ENCODE measurements at places on chromosomes 16 and 17.

GRCh38 chr17:44197980-44198720 lies 1.5 kb downstream of the ATXN7L3 start:
- DNase-seq, result peak; percentile 51

GRCh38 chr16:79810449-79811189 lies 210.1 kb upstream of the MAF start:
- no peak for DNase-seq

GRCh38 chr16:13139661-13140241 lies 238.4 kb downstream of the SHISA9 start:
- no peak for DNase-seq

DNA sequence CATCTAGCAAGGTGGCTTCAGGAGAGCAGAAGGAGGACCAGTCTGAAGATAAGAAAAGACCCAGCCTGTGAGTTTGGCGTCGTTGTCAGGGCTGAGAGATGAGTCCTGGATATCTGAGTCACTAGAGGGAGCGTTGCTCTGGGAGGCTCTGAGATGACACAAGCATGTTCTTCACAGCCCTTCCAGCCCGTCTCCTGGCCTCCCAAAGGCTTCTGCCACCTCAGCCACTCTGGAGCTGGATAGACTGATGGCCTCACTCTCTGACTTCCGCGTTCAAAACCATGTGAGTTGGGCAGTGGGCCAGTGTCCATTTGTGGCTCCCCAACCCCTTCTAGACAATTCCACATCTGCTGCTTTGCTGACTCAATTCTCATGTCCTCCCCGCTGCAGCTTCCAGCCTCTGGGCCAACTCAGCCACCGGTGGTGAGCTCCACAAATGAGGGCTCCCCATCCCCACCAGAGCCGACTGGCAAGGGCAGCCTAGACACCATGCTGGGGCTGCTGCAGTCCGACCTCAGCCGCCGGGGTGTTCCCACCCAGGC lies 2.3 kb downstream of the TGFB1I1 start:
- DNase-seq, result no peak

DNA sequence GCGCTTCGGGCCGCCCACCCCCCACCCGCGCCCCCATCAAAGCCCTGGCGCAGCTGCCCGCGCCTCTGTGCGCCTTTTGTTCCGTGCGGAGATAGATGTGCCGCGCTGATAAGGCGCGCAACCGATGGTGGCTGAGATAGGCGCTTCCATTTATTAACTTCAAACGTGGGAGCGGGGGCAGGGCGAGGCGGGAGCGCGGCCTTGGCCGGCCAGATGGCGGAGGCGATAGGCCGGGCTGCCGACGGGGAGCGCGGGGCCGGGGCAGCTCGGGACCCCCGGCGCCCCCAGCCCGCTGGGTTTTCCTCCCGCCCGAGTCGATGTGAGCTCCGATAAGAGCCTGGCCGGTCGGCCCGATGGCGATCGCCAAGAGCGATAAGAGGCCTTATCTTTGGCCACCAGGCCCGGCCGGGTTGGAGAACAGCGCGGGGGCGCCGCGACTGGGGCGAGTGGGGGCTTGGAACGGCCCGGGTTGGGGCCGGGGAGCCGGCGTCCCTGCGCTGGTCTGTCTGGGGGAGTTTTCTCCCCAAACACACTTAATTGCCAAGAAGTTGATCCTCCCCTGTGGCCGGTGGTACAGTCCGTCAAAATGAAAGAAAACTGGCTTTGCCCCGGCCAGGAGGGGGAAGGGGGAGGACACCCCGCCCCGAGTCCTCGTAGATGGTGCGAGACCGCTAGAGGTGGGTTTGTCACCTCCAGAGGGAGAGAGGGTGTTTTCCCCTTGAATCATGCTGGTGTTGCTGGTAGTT lies 2.7 kb downstream of the ZFPM1 start:
- DNase-seq, result peak; percentile 87

DNA sequence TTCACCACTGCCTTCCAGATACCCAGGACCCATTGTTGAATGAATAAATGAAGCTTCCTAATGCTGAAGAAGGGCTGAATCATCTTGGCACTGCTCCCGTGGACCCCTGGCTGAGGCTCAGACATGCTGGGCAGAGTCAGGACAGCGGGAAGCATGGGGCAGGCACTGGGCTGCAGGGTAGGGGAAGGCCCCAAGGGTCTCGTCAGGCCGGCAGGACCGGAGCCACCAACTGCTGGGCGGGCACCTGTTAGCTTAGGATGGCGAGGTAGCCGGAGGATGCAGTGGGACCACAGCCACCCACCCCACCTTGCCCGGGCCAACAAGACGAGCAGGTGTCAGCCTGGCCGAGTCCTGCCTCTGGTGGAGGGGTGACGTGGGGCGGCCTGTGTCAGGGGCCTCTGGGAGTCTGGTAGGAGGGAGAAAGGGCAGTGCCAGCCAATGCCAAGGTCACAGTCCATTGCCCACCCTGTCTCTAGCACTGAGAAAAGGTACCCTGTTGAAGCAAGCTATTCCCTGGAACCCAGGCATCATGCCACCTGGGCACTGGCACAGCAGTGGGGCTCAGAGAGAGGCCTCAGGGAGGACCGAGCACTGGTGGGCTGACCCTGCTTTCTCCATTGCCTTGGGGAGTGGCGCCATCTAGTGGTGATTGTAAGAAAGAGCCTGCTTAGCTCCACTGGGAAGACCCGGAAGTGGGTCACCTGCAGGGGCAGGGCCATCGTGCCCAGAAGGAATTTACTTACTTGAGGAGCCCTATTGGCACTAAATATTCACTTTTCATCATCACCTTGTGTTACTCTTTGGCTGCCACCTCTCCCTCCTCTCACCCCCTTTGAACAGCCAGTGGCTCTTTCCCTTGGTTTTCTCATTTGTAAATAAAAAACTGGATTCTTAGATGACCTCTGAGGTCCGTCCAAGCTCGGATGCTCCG lies 3.0 kb upstream of the DLX3 start:
- DNase-seq, result peak; percentile 74

DNA sequence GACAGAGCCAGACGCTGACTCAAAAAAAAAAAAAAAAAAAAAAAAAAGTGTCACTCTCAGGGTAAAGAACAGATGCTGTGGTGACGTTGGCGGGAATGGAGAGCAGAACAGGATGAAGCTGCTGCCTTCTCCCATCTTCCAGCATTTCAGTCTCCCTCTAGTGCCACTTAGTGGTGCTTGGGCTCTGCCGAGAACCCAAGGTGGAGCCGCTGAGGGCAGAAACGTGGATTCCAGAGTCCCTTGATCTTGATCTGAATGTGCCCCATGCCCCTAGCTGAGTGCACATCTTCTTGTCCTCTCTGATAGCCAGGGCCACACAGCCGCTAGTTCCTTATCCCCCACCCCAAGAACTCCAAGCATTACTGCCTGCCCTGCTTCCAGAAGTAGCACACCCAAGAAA lies 43.2 kb upstream of the FA2H start:
- DNase-seq, result no peak

GRCh38 chr17:76439314-76439928 lies 13.5 kb downstream of the UBE2O start:
- DNase-seq, result no peak

- no peak for DNase-seq
These were observed 4.4 kb downstream of the DLG4 start for GRCh38 chr17:7215136-7215638.

GRCh38 chr17:38597375-38597774 lies 8.4 kb downstream of the SRCIN1 start:
- DNase-seq, result no peak

DNA sequence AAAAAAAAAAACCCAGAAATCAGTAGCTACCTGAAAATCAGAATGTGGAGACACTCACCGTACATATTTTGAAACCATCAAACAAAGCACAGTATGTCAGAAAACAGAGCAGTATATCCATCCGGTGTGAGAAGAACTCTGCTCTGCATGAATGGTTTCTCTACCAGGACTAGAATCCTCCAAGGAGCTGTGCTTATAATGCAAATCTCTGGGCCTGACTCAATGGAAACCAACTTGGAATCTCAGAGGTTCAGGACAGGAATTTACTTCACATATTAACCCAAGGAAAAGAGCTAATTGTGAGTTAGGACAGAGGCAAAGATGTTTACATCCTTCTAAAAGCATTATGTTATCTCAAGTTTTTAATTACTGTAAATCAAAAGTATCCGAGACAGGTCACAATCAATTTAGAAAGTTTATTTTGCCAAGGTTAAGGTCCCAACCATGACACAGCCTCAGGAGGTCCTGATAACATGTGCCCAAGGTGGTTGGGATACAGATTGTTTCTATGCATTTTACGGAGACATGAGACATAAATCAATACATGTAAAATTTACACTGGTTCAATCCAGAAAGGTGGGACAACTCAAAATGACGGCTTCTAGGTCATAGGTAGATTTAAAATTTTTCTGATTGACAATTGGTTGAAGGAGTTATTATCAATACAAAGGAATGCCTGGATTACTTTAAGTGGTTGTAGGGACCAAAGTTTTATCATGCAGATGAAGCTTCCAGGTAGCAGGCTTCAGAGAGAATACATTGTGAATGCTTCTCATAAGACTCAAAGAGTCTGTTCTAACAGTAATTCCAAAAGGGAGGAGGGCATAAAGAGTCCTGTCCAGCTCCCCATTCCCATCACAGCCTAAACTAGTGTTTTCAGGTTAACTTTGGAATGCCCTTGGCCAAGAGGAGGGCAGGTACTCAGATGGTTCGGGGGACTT lies 164.1 kb downstream of the CDH8 start:
- no peak for DNase-seq

DNA sequence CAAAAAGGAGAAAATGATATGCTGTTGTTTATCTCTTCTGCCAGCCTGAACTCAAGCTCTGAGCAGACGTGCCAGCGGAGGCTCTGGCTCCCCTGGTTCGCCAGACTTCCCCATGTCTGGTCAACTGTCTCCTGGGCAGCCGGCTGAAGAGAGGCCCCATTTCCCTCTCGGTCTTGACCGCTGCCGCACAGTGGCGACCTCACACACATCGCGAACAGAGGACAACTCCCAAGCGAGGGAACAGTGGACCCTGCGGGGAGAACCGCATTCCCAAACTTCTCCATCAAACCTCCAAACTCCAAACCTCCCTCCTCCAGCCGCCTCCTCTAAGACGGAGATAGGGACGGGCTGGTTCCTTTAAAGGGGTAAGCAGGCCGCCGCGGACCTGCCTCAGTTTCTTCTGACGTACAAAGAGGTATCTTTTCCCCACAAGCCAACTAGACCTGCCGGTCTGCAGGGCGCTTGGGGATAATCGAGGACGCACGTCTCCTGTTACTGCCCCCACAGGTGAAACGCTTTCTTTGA lies 24.9 kb upstream of the RFFL start:
- peak; percentile 13 for DNase-seq

- peak; percentile 16 for DNase-seq
These were observed 80.7 kb downstream of the HELZ start for GRCh38 chr17:67164302-67164701.

All from CD4-positive, alpha-beta T cell (primary cell).